ENCODE measurements at places on chromosomes 12 and 14.
A peak's percentile ranks its signal among the peaks of the same experiment; 100 is the strongest.

GRCh38 chr12:104064842-104065427, 604 bp downstream of the HCFC2 start:
- no peak for DNase-seq

- DNase-seq: peak; percentile 73
Measured at GRCh38 chr12:43805860-43806736, at the start of gene TWF1. TWF1 (minus strand) TSS chr12:43806317; CDS start chr12:43806245, 72 bp downstream.

DNA sequence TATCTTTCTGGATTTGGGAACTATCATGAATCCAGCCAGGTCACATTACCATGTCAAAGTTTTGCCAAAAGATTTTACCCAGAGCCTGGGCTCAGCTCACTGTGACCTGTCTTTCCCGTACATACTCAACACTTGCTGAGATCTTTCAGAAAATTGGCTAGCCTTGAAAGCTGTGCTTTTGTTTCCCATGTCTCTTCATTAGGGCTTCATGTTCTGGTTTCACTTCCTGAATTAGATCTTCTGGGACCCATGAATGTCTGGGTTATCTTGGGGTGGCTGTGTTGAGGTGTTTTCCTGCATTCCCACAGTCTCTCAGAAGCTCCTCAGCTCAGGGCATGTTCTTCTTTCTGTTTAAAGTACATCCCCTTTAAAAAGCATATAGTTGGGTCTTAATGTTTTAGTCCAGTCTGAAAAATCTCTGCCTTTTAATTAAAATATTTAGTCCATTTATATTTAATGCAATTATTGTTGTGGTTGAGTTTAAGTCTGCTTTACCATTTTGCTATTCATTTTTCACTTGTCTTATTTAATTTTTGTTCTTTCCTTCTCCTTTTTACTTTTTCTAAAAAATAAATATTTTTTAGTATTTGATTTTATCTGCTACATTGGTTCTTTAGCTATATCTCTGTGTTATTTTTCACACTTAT, 242.7 kb downstream of the VRK1 start:
- DNase-seq: no peak

GRCh38 chr12:67323007-67323406, 53.8 kb downstream of the CAND1 start:
- no peak for DNase-seq

DNA sequence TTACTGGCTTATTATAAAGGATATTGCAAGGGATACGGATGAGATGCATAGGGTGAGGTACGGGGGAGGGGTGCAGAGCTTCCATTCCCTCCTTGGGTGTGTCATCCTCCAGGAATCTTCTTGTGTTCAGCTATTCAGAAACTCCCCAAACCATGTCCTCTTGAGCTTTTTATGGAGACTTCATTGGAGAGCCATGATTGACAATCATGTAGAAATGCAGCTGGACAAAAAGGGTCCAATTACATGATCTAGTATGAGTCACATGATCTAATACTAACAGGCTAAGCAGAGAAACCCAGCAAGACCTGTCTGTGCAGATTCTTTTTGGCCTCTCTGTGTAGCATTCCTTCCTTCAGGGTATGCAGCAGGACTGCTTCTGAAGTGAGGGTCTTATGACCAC, 23.9 kb upstream of the FLVCR2 start:
- DNase-seq: no peak

GRCh38 chr12:48311313-48311712, 39.4 kb downstream of the ZNF641 start:
- no peak for DNase-seq

GRCh38 chr12:132488127-132489077, 1.5 kb upstream of the FBRSL1 start:
- no peak for DNase-seq

- DNase-seq: no peak
Measured at GRCh38 chr12:29234965-29235626, 86.0 kb downstream of the FAR2 start.

GRCh38 chr14:45194964-45195363, 58.0 kb downstream of the MIS18BP1 start:
- DNase-seq: no peak

DNA sequence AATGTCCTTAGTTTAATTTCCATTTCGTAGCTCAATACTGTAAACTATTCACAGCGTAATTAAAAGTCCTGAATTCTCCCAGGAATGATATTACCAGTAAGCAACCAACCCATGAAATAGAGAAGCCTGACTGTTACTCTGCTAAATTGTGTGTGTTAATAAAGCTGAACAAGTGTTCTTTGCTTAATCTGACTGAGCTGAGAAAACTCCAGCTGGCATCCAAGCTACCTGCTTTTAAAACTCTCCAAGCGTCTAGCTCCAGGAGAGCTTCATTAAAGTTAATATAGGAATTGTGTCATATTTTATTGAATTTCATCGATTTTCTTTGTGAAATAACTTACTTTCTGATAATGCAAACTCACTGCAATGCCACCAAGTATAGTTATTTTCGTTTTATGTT, 524.4 kb downstream of the SLC16A7 start:
- DNase-seq: no peak

DNA sequence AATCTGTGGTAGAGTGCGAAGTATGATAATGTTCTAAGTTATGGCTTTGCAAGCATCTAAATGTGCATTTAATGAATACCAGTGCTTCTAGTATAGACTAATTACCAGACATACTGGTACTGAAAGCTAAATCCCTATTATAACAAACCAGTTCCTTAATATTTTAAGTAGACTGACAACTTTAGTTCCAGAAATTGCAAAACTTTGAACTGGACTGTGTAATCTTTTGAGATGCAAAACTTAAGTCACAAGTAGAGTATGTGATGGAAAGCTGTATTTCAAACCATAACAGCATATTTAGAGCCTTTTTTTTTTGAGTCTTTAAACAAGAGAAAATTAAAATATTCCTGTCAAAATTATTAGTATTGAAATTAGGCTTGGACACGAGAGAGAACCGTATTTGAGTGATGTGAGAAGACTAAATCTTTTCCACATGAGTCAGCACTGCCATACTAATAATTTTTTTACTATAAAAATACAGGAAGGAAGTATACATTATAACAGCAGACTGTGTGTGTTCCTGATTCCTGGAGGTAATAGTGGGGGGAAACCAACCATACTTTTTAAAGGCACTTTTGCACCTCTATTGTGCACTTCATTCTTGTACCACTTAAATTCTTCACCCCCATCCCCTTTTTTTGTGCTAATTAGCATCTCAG, 45.5 kb downstream of the PPM1A start:
- no peak for DNase-seq

DNA sequence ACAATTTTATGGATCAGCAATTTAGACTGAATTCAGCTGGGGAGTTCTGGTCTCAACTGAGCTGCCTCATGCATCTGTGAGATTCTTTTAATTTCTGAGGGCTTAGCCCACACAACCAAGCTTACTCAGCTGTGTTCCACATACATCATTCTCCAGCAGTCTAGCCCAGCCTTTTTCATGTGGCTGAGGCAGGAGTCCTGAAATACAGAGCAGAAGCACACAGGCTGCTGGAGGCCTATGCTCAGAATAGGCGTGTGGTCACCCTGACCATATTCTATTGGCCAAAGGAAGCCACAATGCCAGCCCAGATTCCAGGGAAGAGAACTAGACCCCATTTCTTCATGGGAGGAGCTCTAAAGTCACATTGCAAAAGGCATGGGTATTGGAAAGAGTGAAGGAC, 72.3 kb upstream of the DHRS4 start:
- DNase-seq: no peak

DNA sequence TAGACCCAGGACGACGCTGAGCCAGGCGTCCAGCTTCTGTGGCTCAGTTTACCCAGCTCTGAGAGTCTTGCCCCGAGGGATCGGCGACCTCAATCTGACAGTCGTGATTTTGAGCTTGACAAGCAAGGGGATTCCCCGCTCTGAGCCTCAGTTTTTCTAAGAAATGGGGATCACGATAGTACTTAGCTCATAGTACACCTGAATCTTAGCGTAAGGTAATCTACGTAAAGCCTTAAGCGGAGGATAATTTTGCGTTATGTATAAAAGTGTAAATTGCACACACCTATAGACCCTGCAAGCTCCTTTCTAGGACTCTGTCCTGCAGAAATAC, 285 bp downstream of the MVK start:
- DNase-seq: no peak

- DNase-seq: no peak
Measured at GRCh38 chr14:64877846-64878245, 1.9 kb downstream of the SPTB start.

DNA sequence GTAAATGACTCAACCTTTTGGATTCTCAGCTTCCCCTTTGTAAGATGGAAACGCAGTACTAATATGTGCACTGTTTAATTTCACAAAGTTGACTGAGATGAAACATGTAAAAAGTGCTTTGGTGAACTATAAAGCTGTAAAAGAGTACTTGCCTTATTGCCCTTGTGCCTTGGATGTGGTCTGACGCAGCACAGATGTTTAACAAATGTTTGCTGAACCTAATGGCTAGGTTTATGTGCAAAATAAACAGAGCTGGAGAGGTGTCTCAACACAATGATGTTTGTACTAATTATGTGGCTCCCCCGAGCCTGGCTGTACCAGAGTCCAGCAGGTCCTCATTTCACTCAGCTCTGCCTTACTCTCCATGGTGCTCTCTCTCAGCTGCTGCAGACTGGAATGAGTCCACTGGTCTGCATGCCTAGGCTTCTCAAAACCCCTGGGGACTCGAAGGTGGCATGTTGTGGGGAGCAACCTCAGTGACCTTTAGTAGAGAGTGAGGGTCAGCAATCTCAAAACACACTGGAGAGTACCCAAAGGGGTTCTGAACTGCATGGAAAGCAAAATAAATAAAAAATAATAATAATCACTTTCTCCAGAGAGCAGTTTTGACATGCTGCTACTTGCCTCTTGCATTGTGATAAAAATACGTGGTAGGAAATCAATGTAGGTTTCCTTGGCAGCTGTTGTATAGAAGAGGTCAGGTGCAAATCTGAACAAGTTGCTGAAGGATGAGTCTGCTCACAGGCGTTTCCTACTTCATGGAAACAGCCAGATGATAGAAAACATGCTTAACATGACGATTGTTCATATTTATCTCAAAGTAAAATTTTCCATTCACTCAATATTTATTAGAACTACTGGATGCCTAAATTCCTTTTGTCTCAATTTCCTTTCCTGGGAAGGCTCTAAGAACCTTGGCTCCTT, 8.5 kb upstream of the AMIGO2 start:
- no peak for DNase-seq

GRCh38 chr14:32134448-32135097, 57.5 kb downstream of the ARHGAP5 start:
- no peak for DNase-seq

- DNase-seq: no peak
Measured at GRCh38 chr12:107331912-107332311, 238.6 kb upstream of the CRY1 start.

DNA sequence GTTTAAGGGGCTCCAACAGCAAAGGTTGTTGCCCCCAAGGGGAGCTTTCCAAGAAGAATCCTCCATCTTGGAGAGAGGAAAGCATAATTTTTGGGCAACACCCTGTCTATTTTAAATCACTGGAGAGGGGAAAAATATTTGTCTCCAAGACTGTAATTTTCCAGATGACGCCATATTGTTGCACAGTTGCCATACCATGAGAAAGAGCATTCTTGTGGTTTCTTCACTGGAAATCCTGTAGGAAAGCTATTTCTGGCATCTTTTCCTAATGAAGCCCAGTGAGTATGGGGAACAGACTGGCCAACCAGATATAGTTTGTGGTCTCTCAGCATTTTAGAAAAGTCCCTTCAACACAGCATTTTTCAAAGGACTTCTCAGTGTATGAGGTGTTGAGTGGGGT, 88.1 kb upstream of the MANSC4 start:
- DNase-seq: no peak

GRCh38 chr14:57979376-57980048, 113.6 kb upstream of the SLC35F4 start:
- no peak for DNase-seq

- no peak for DNase-seq
Measured at GRCh38 chr14:20386276-20386855, 26.9 kb downstream of the TEP1 start.

- DNase-seq: no peak
Measured at GRCh38 chr14:32015166-32015565, 61.9 kb upstream of the ARHGAP5 start.

- DNase-seq: no peak
Measured at GRCh38 chr12:122022393-122023338, 982 bp downstream of the BCL7A start.

GRCh38 chr14:22610931-22611330, 12.8 kb downstream of the ABHD4 start:
- DNase-seq: no peak

DNA sequence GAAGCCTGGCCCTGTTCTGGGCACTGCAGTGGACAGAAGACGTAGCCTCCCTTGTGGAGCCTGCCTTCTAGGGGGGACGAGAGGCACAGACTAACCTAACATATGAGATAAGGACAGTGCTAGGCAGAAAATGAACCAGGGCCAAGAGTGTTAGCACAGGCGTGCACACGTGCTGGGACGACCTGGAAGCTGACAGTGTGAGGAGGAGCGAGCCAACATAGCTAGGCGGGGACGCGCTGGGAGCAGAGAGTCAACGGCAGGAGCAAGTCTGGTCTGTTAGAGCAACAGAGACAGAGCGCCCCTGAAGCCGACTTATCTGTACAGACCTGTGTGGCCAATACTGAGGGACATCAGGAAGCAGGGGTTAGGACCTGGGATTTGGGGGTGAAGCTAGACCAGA, 8.0 kb downstream of the PXMP2 start:
- DNase-seq: no peak

DNA sequence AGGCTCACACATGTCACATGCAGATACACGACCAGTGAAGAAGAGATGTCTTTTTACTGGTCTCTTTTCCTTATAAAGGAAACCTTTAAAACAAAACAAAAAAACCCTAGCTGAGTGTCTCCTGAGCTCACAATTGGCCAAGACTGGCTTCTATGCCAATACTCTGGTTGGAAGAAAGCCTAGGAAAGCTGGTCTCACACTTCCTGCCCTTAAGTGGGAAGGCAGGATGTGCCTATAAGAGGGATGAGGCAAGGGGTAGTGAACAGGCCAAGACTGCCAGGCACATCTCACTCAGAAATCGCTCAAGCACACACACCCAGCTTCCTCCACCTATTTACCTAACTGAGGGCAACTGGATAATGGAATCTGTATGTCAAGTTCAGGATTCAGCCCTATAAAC, 50.0 kb downstream of the SOCS2 start:
- no peak for DNase-seq

DNA sequence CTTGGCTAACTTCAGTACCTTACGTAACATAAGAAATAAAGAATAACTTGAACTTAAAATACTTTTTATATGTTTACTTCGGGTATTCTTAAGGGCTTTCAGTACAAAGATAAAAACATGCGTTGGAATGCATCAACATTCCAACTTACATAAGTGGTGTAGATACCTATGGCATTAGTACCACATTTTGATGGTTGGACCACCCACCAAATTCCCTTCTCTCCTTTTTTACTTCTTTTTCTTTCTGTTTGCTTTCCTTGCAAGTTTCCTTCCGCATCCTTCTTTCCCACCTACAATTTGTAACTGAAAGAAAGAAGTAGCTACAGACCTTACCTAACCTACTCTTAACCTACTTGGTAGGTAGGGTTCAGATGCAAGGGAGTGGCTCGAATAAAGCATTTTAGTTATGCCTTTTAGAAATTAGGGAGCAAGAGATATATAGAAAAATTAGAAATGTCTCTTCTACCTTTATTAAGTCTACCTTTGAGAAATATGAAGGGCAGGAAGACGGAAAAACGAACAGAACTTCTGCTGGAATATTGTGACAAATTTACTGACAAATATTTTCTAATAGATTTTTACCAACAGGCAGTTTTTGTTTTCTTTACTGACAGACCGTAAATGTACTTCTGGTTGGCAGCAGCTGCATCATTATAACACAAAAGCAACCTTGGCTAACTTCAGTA, 2.1 kb upstream of the ARHGAP5 start:
- no peak for DNase-seq

GRCh38 chr14:68807148-68807600, 14.3 kb upstream of the ZFP36L1 start:
- DNase-seq: no peak
